ENCODE measurements at places on chromosomes 5 and 9.

DNA sequence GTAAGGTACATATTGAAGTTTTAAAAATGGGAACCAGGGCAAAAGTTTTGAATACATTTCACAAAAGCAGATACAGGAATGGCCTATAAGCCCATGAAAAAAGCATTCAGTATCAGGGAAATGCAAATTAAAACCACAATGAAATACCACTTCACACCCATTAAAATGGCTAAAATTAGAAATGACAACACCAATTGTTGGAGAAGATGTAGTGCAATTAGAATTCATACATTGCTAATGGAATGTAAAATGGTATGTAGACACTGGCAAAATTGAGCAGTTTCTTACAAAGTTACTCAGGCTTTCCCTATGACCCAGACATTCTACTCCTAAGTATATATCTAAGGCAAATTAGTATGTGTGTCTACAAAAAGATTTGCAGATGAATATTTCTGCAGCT, 34.2 kb downstream of the CDC14B start:
- DNase-seq: no peak

GRCh38 chr5:2250365-2250950, 367.7 kb upstream of the IRX4 start:
- DNase-seq: no peak

DNA sequence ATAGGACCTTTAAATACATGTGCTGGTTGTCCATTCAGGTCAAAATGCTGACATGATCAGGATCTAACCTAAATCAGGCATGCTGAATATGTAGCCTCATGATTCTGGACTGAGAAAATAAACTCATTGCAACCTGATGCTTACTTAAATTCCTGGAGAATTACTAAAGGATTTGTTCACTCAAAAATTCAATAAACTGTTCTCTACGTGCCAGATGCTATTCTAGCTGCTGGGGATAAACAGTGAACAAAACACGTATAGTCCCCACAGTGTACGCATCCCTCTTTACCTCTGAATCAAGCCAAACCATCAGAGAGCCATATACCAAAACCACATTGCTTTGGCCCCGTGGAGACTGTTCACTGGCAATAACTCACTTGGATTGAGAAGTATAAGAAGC, 6.1 kb downstream of the SCAI start:
- DNase-seq: no peak

DNA sequence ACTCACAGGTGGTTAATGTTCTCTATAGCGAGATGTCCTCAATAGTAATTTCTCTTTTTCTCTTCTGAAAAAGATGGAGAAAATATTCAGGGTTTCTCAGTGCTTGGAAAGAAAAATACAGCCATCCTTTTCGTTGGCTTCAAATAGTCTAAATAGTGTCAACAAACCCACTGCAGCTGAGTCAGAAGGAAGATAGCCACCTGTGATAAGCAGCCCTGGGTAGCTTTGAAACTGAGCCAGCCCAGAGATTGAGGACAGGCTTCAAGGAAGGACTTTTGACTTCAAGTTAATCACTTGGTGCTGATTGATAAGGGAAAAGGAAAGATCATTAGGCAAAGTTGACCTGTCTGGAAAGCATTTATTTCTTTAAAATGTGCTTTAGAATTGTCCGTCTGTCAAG, 78.7 kb upstream of the TYRP1 start:
- DNase-seq: no peak

DNA sequence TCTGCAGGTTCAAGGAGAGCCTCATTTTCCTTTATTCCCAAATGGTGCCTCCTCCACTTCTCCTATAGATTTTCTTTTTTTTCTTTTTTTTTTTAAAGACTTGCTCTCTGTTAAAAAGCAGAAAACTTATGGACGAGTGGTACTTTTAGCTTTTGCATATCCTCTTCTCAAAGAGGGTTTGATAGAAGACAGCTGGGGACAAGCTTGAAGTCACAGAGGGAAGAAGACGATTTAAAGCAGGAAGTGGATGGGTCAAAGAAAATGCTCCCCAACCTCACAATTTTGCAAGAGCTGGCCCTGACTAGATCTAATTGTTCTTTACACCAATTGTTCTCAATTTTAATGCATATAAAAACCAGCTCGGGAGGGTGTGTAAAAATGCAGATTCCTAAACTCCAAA, 48.9 kb downstream of the APBA1 start:
- no peak for DNase-seq

- DNase-seq: no peak
Measured at GRCh38 chr5:107513337-107514085, 157.2 kb downstream of the EFNA5 start.

DNA sequence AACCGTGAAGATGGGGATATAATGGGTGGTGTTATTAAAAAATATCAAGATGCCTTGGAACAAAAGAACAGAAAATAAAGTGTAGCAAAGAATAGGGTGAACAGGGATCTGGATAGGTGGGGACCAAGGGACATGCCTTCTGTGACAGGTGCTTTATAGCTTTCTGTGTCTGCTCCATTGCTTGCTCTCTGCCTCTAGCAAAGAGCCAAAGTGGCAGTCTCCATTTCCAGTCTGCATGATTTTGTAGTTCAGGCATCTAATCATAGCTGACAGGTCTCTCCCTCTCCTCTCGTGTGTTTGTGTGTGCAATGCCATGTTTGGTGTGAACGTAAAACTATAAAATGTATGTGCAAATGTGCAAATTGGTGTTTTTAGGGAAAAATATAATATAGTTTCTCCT, 35.0 kb downstream of the LRRTM2 start:
- DNase-seq: no peak

DNA sequence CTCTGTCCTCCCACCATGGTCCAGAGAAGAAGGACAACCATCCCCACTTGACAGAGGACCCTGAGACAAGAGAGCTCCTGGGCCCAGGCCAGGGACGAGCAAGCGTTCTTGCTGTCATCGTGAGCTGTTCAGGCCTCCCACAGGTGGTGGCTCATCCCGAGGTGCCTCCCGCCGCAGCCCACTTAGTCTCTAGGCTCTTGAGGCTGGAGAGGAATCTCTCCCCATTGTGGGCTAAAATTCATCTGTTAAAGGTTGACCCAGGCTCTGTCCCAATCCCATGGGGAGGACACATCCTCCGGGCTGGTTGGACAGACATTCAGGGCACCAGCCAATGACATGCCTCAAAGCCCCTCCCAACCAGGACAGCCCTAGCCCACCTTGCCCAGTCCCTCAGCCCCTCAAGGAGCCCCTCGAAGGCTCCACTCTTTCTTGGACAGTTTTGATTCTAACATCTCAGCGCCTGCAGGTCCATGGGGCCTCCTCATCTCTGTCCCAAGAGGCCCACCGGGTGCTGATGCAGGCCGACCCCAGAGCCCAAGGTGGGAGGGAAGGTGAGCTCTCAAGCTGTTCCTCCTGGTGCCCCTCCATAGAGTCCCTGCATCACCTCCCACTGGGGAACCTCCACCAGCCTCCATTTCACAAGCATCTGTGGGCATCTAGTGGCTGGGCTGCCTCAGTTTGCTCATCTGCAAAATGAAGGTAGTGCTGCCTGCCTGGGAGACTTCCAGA, 52.9 kb downstream of the BARX1 start:
- DNase-seq: peak; percentile 41

DNA sequence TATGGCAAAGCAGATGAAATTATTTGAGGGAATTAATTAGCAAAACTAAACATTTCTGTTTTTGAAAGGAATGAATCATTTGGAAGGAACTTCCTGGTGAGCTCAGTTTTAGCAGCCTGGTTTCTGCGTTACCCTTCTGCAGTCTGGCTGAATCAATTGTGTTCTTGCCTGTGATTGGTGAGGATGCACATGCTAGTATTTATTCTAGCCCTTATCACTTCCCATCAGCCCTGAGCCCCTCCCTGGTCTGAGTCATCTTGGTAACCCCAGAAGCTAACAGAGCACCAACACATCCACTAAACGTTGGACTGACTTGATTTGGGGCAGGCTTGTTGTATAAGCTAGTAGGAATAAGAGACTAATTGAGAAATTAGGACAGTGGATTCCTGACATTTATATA, 6.6 kb downstream of the TJP2 start:
- DNase-seq: no peak

GRCh38 chr9:93308158-93308602, 124.2 kb downstream of the WNK2 start:
- DNase-seq: peak; percentile 42

DNA sequence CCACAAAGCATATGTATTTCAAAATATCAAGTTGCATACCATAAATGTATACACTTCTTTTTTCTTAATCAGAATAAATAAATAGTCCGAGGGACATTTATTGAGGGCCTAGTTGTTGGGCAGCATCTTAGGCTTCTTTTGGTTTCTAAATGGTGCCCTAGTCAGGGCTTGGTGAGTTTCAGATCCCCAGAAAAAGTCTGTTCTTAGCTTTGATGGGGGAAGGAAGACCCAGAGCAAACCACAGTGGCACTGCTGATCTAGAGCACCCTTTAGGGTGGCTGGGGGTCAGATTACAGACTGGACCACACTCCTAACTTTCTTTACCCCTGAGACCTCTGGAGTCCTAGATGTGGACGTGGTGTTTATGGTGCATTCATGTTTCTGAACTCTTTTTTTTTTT, 97.8 kb downstream of the C9orf152 start:
- DNase-seq: no peak

GRCh38 chr5:91257301-91257700, 125.8 kb downstream of the ARRDC3 start:
- no peak for DNase-seq

DNA sequence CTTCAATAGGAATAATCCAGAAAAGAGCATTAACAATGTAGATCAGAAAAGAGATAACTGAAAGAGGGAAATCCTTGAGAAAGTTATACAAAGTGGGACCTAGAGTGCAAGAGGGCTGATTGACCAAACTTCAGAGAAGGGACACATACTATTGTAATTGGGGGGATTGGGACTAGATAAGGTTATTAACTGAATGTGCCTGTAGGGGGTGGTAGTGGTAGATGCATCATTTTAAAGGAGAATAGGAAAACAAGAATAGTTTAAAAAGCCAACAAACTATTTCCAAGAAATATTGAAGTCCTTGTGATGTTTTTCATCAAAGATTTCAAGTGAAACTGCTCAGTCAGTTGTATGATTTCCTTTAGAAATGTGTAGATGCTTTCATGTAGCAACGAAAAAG, 468.5 kb downstream of the TAF11L14 start:
- no peak for DNase-seq

DNA sequence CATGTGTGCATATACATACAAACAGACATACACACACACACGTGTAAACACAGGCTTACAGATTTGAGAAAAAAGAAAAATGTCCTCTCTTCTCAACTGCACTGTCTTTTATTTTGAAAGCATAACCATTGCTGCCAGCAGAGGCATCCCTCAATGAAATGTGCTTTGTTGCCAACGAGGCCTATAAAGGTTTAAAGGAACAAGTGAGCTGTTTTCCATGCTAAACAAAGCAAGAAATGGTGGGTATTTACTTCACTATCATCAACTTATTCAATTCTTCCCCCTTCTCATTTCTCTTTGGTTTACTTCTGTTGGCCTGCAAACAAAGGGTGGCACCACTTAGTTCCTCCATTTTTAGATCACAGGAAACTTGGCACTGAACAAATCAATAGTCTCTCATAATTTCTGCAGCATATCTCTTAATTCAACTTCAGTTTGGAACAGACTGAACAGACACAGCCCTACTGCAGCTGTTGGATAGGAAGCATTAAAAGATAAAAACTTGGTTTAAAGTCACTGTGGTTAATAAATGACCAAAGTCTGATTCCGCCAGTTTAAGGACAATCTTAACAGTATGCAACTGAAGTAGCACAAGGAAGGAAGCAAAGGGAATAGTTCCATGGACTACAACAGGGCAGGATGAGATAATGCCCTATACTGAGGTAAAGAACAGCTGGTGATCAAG, 21.7 kb downstream of the TTC33 start:
- DNase-seq: no peak

- DNase-seq: no peak
Measured at GRCh38 chr9:124419832-124420489, 4.7 kb upstream of the PSMB7 start.

GRCh38 chr5:96350678-96351077, 82.4 kb downstream of the PCSK1 start:
- no peak for DNase-seq

DNA sequence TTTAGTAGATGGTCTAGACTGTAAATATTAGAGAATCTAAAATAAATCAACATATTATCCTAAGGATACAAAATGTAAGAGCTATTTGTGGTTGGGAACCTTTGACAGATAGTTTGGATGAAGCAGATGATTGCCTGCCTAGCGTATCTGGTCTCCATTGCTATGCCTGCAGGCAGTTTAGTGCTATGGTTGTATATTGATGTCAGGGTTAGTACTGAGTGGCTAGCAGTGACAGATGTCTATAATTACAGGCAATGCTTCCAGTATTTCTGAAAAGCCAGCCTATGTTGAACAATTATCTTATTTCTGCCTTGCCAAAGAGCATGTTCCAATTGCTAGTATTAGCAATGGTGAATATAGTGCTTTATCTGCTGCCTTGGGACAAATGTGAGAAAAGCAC, 151.3 kb upstream of the TLX3 start:
- DNase-seq: no peak

DNA sequence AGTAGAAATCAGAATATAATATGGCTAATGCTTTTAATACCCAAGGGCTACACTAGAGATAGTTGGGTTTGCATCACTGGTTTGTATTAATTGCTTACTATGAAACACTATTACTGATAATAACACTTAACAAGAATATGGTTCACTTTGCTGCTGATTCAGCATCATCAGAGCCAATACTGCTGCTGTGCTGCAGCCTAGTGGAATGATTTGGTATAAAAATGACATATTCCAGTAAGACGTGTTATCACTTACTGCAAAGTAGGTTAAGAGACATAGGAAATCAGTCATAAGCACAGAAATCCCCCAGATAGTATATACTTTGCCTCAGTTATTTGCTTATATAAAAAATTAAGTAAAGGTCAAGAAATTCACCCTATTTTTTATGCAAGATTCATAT, 2.8 kb downstream of the CDH10 start:
- no peak for DNase-seq

- DNase-seq: no peak
Measured at GRCh38 chr9:26893030-26893676, 551 bp upstream of the CAAP1 start.

DNA sequence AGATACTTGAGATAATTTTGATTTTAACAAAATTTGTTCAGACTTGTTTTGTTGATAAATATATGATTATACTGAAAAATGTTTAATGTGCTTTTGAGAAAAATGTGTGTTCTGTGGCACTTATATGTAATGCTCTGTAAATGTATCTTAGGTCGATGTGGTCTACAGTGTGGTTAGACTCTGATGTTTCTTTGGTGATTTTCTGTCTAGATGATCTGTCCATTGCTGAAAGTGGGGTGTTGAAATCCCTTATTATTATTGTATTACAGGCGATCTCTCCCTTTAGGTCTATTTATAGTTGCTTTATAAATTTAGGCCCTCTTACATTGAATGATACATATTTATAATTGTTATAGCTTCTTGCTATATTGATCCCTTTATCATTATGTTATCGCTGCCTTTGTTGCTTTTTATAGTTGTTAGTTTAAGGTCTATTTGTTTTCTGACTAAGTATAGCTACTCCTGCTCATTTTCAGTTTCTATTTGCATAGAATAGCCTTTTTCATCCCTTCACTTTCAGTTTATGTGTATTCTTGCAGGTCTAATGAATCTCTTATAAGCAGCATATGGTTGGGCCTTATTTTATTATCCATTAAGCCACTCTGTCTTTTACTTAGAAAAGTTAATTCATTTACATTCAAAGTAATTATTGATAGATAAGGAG, 124.3 kb downstream of the MRPS30 start:
- DNase-seq: no peak

GRCh38 chr5:178416919-178417318, 173.3 kb downstream of the COL23A1 start:
- DNase-seq: no peak

Data from sciatic nerve (tissue), 2 donors.